ENCODE measurements at places on chromosomes 5 and 9.

DNA sequence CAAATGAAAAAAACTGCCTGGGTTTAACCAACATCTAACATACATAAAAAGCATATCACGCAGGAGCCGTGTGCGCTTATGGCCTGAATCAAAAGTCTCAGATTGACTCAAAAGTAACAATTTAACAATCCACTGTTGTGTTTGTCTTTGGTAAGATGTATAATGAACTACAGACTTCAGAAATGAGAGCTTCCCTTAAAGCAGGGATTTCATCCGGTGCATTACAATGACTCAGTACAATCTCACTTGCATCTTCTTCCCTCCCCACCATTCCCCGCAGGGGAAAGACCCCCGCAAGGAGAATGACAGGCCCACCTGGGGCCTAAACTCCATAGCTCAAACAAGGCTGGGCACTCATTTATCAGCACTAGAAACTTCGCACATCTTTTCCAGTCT, 1.4 kb downstream of the ZFR start:
- DNase-seq, result peak; percentile 62

DNA sequence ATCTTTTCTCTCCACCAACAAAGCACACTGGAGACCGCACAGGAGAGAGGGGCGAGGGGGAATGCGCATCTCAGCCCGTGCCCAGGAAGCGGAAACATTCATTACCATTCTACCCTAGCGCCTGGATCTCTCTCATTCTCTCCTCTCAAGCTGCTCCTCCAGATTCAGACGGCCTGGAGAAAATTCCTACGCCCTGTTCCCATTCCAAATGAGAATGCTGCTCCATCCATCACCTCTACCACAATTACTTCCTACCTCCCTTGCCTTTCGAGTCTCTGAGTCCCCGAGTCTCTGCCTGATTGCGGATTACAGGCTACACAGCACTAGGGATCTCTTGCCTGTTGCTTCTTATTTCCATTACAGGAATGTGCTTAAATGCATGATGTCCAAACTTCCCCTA, 6.7 kb downstream of the DDX31 start:
- no peak for DNase-seq

DNA sequence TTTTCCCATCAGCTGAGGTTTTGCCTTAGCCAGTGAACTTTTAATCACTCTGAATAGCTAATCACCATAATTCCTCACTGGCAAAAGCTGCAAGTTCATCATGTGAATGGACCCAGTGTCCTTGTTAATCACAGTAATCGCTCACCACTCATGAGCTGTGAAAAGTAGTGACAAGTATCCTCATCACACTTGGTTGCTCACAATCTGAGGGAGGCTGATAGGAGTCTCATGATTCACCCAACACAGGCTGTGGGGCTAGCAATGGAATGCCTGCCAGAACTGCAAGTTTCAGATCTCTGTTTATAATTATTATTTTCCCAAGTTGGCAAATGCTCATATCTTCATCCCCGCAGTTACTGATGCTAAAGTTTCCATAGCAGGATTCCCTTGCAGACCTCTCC, 467.2 kb downstream of the KIF4B start:
- DNase-seq, result no peak

GRCh38 chr5:175663186-175664184, 5.6 kb downstream of the HRH2 start:
- no peak for DNase-seq

- DNase-seq, result no peak
These were observed 38.9 kb downstream of the PTTG1 start for GRCh38 chr5:160460377-160461049.

DNA sequence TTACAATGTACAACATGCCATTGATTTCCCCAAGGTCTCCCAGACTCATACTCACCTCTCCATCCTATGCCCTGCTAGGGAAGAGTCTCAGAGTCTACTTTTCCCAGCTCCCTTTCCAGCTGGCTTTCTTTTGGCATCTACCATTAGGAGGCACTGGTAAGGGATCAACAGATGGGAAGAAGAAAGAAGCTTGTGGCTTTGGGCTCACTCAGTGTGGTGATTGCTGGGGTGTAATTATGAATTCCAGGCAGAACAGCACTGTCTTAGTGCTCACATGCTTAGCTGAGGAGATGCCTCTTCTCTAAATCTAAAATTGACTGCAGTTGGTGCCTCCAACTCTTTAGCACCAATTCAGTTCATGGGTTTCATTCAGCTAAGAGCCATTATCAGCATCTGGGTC, 330.0 kb downstream of the PSAT1 start:
- DNase-seq, result no peak

DNA sequence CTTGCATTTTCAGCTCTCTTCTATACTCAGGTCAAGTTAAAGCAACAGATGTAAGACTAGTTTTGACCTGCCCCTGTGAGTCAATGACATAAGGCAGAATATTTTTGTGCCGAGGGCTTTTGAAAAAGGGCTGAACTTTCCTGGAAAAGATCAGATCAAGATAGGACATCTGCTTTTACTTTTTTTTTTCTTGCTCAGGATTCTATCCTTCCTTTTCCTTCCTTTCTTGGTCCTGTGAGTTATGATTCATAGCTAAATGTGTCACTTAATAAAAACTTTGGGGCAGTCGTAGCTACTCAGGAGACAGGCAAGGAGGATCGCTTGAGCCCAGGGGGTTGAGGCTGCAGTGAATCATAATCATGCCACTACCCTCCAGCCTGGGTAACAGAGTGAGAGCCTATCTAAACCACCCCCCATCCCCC, 84.3 kb upstream of the BRINP1 start:
- DNase-seq, result peak; percentile 88

GRCh38 chr5:153974131-153974812, 64.4 kb downstream of the FAM114A2 start:
- DNase-seq, result no peak

GRCh38 chr5:95600557-95600956, 19.3 kb upstream of the GPR150 start:
- no peak for DNase-seq

- no peak for DNase-seq
These were observed 211.2 kb downstream of the GOLPH3 start for GRCh38 chr5:31962871-31963307.

DNA sequence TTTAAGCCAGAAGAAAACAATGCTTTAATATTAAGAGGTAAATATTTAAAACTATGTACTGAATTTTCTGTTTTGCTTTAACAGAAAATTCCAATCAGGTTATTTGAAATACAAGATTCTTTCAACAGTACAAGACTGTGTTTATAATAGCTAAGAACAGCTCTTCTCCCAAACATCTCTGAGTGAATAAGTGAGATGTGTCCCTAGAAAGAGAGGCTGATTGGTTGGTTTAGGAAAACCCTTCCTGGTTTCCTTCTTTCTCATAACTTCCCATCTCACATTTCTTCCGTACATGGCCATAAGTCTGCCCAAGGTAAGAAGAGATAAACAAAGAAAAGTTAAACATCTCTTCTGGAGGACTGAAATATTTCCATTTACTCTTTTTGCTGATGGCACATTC, 145.9 kb downstream of the FANCC start:
- no peak for DNase-seq

GRCh38 chr5:60945813-60946187, 795 bp downstream of the NDUFAF2 start:
- no peak for DNase-seq

- no peak for DNase-seq
These were observed 77.6 kb upstream of the LMX1B start for GRCh38 chr9:126536131-126536530.

- DNase-seq, result no peak
These were observed 14.6 kb upstream of the ZNF608 start for GRCh38 chr5:124761010-124761409.

- DNase-seq, result no peak
These were observed 17.8 kb upstream of the LVRN start for GRCh38 chr5:115944501-115944900.

DNA sequence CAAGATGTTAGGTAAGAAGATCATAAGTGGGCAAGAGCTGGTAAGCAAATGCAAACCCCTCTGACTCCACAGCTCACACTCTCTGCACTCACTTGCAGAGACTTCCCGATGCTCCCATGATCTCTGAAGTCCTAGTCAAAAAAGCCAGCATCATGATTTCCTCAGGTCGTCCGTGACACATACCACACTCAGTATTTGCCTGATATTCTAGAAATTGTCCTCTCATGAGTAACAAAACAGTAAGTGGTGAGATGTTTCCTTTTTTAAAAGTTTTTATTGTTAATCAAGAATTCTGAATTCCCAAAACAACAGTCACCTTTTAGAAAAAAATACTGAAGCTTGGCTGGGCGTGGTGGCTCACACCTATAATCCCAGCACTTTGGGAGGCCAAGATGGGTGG, 194.6 kb downstream of the DENND1A start:
- DNase-seq, result no peak

DNA sequence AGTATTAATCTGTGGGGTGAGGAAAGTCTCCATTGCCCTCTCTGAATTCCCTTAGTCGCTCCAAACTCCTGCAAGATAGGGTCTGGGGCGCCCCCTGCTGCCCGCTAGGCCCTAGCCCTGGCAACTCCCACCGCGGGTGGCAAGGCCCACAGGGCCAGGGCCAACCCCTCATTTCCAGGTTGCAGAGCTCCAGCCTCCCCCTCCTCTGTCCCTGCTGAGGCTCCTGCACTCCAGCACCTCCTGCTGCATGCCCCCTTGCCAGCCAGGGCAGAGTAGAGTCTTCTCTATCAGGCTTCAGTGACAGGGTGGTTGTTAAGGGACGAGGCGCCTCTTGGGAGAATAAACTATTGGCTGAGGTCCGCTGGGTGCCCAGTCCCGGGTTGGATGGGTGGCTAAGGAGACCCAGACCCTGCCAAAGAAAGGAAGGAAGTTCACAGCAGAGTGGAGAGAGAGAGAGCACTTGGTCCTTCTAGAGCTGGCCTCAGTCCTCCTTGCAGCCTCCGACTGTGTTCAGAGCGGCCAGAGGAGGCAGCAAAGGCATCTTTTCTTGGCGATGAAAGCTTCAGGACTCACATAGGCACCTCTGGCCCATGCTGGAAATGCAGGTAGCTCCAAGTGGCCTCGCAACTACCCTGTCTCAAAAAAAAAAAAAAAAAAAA, 45.6 kb downstream of the SAR1B start:
- DNase-seq, result peak; percentile 66

GRCh38 chr9:28774433-28775235, 1201.4 kb upstream of the C9orf72 start:
- DNase-seq, result peak; percentile 30

- DNase-seq, result no peak
These were observed 17.2 kb downstream of the SLC1A1 start for GRCh38 chr9:4507306-4508130.

- peak; percentile 92 for DNase-seq
These were observed 2.9 kb downstream of the DNAJB5 start for GRCh38 chr9:34992376-34992951.

DNA sequence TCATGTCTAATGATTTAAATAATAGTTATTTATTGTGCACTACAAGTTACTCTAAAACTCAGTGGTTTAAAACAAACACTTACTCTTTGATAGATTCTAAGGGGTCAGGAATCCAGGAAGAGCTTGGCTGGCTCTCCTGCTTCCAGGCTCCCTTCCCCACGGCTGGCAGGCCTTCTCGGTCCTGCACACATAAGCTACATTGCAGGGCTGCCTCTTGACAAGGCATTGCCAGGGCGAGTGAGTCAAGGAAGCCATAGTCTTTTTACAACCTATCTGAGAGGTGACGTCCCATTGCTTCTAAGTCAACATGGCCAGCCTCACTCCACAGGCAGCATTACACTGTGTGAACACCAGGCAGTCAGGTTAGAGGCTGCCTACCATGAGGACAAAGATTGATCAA, 119.8 kb downstream of the AUH start:
- DNase-seq, result peak; percentile 30

DNA sequence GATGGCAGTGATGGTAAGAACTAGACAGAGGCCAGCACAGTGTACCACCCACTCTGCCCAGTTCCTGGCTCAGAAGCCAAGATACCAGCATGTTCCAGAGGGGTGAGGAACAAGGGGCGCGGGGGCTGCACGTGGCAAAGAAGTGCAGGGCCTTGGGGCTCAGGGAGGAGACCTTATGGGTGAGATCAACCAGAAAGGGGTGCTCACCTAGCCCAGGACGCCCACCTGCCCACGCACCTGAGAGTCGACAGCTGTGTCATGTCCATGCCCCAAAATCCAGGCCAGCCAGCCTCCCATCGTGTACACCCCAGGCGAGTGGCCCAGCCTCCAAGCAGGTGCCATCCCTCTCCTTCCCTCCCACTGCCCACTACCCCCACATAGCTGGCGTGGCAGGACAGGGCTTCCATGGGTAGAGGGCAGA, 34.9 kb downstream of the BICD2 start:
- no peak for DNase-seq

- DNase-seq, result no peak
These were observed 50.3 kb downstream of the UBE2QL1 start for GRCh38 chr5:6498968-6499367.

DNA sequence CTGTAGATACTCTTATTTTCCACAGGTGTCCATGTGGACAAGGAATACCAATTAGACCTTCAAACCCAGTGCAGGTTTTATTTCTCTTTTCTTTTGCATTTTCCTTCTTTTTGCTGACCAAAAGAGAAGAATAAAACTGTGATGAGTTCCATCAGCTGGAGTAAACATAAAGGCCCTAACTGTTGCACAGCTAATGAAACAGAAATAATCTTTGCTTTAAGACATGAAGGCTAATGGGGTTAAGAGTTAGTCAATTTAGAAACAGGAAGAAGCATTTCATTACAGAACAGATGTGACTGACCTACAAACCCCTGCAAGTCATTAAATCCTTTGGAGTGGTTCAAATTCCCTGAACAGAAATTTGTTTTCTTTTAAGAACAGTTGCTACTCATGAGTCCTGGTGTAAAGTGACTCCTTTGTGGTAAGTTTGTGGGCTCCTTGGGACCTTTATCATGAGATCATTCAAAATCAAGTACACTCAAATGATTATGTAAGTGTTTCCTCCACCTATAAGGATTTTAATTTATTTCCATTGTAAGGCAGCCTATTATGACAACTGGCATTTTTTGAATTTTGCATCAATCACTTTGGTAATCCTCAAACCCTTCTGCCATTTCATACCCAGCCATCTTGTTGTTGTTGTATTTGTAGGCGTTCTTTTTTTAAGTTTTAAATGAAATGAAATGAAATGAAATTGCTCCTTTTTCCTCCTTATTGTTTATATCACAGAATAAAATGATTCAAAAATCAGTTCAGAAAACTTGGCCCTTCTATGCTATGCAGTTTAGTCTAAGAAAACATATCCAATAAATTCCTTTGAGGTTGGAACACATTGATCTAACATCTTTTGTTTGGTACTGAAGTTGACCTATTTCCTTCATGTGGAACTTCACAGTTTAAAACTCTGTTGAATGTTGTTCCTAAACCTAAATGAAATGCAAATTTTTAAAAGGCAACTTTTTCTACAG, 1.3 kb downstream of the MINAR2 start:
- DNase-seq, result no peak

- DNase-seq, result peak; percentile 43
These were observed 136.7 kb downstream of the NUDT12 start for GRCh38 chr5:103425686-103426454.

GRCh38 chr5:133506181-133506580, 106.2 kb downstream of the FSTL4 start:
- no peak for DNase-seq

GRCh38 chr9:14511452-14511851, 181.8 kb downstream of the ZDHHC21 start:
- no peak for DNase-seq

GRCh38 chr9:129964901-129965734, 77.9 kb downstream of the FNBP1 start:
- no peak for DNase-seq

All from RCC 7860 (cell line).